B cell (primary cell): ENCODE measurements at places on chromosomes 1 and 21. TPM values are rescaled to one million over a fixed set of nuclear protein-coding genes. Genes with fewer than 3 reads are reported as not detected.

The LCE2B gene
- not detected in 2 replicates for total RNA-seq

The ELF3 gene
- total RNA-seq = 1.5 and 1.6 TPM in 2 replicates

The GJC2 gene
- 0.30 and 0.61 TPM in 2 replicates for total RNA-seq

The SH2D5 gene
- 0.29 and 0.30 TPM in 2 replicates for total RNA-seq

DNA sequence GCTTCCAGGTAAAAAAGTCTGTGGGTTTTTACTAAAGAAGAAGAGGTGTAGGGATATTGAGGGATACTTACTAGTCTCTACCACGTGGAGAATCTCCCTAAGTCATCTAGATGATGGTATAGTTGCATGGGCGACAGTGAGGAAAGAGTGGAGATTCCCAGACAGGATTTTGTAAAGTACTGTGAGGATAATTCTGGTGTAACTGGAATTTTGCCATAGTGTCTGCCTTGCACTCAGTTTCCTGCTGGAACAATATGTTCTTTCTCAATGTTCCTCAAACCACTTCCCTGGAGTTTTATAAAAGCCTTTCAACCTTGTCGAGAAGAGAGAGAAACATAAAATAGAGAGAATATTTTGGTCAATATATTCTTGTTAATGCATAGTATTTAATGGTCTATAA, 95.1 kb upstream of the WLS start:
- H3K4me1 ChIP-seq = no peaks in the 10 kb centered on the region
- no peak overlapping the region for H3K27ac ChIP-seq
- no peak for DNase-seq
- no peak overlapping the region for H3K4me3 ChIP-seq
- no peaks in the 10 kb centered on the region for H3K27me3 ChIP-seq
- H3K36me3 ChIP-seq = no peaks in the 10 kb centered on the region

DNA sequence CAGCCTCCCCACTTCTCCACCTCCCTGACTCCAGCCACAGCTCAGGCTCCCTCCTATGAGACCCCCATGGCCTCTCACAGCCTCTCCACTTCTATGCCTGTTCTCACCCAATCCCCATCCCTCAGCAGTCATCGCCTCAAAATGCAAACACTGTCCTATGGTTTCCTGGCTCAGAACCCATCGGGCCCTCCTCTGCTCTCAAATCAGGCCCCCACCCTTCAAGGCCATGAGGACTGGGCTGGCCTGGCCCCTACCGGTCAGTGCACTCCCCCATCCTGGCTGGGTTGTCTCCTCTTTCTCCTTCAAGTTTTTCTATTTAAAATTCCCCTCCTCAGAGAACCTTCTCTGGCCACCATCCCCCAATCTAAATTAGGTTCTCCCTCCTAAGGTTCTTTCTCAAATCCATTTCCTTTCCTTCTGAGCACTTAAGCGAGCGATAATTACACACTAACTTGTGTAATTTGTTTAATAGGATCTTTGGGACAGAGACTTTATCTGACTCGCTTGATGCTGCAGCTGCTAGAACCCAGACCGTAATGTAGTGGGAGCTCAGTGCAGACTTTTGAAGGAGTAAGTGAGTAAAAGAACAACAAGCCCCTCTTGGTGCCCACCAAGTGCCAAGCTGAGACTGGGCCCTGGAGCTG, 347.2 kb downstream of the MATN1 start:
- no peak overlapping the region for H3K4me3 ChIP-seq
- peaks cover 3% of the 10 kb centered on the region for H3K27me3 ChIP-seq
- no peak for DNase-seq
- H3K4me1 ChIP-seq = no peaks in the 10 kb centered on the region
- H3K27ac ChIP-seq = no peak overlapping the region

DNA sequence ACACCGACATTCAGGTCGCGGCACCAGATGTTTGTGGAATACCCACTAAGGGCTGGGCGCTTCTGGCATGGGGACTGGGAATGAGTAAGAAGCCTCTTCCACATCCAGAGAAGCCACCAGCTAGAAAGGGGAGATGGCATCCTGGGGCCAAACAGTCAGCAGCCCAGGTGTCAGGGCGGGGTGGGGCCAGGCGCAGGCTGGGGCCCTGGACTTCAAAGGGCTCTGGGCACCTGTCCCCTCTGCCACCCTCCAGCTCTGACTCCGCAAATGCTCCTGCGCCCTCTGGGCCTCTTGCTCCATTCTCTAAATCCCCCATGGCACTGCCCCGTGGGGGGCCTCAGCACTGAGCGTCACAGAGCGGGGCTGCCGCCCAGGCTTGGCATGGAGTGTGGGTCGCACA, 70.4 kb downstream of the MEGF6 start:
- H3K27ac ChIP-seq = no peak overlapping the region
- no peak overlapping the region for H3K4me3 ChIP-seq
- no peaks in the 10 kb centered on the region for H3K27me3 ChIP-seq
- H3K4me1 ChIP-seq = peaks cover 6% of the 10 kb centered on the region
- DNase-seq = no peak
- H3K36me3 ChIP-seq = no peaks in the 10 kb centered on the region

DNA sequence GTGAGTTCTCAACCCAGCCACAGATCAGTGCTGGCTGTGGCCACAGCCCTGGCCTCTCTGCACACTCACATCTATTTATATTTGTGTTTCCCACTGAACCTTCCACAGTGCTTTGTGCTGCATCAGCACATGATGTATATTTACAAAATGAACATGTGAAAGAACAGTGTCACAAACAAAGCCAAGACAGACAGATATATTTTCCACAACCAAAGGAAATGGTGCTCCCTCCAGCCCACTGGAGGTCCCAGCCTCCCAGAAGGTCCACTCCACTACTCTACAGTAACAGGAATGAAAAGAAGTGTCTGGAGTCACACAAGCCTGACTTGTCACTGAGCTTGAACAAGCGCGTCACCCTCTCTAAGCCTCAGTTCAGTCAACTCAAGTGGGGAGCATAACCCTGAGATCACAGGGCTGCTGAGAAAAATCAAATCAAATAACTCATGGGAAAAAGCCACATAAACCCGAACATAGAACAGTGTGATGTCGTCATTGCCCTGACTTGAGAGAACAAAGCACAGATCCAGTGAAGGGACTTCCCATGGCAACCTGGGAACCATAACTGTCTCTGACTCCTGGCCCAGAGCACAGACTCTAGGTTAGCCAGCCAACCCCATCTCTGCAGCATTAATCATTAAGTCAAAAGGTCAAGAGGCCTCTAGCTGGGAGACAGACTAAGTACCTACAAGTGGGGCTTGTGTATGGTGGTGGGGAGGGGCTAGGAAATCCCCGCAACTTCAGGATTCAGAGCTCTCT, 121.2 kb downstream of the TRABD2B start:
- no peak for DNase-seq
- H3K4me3 ChIP-seq = no peak overlapping the region
- H3K27me3 ChIP-seq = no peaks in the 10 kb centered on the region
- no peaks in the 10 kb centered on the region for H3K4me1 ChIP-seq

The RIPPLY3 gene
- total RNA-seq = not detected in 2 replicates

The VPS13D gene
- 104 and 105 TPM in 2 replicates for total RNA-seq

DNA sequence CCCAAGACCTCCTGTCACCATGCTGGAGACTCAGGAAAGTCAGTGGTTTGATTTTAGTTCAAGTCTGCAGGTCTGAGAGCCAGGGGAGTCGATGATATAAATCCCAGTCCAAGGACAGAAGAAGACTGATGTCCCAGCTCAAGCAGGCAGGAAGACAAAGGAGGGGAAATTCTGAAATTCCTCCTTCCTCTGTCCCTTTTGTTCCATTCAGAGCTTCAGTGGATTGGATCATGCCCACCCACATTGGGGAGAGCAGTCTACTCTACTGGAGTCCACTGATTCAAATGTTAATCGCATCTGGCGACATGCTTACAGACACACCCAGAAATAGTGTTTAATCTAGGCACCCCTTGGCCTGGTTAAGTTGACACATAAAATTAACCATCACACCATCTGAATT, 7.2 kb upstream of the ADAMTS1 start:
- no peaks in the 10 kb centered on the region for H3K27me3 ChIP-seq
- no peak overlapping the region for H3K4me3 ChIP-seq
- H3K4me1 ChIP-seq = no peaks in the 10 kb centered on the region
- no peak overlapping the region for H3K27ac ChIP-seq
- no peaks in the 10 kb centered on the region for H3K36me3 ChIP-seq

The MYOG gene
- total RNA-seq = not detected in 2 replicates

The NTMT2 gene
- total RNA-seq = not detected in 2 replicates

GRCh38 chr1:102858695-102859094, 249.6 kb downstream of the COL11A1 start:
- H3K27ac ChIP-seq = no peak overlapping the region
- no peaks in the 10 kb centered on the region for H3K36me3 ChIP-seq
- DNase-seq = no peak
- H3K4me3 ChIP-seq = no peak overlapping the region

DNA sequence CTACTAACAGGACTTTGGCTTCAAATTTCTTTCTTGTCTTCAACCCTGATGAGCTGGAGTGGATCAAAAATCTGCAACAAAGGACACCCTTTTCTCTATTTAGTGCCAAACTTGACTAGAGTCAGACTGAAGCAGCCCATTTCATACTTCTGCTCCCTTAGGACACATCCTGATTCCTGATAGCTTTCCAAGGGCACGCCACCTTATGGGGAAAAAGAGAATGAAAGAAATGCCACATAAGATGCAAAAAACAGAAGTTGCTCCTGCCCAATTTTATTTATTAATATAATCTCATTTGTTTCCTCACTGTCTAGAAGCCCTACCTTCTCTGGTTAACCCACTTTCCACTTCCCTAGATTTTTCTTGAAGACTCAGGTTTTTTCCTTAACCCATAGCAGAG, 72.7 kb upstream of the NBPF4 start:
- H3K36me3 ChIP-seq = no peaks in the 10 kb centered on the region
- H3K27me3 ChIP-seq = no peaks in the 10 kb centered on the region
- H3K4me1 ChIP-seq = no peaks in the 10 kb centered on the region
- no peak for DNase-seq

- H3K27me3 ChIP-seq = no peaks in the 10 kb centered on the region
- H3K36me3 ChIP-seq = peaks cover 2% of the 10 kb centered on the region
- no peak overlapping the region for H3K27ac ChIP-seq
- no peak overlapping the region for H3K4me3 ChIP-seq
- peaks cover 12% of the 10 kb centered on the region for H3K4me1 ChIP-seq
Observed at GRCh38 chr21:45534636-45535331, 7.5 kb downstream of the SLC19A1 start.
